ENCODE measurements at places on chromosomes 5 and 9.

DNA sequence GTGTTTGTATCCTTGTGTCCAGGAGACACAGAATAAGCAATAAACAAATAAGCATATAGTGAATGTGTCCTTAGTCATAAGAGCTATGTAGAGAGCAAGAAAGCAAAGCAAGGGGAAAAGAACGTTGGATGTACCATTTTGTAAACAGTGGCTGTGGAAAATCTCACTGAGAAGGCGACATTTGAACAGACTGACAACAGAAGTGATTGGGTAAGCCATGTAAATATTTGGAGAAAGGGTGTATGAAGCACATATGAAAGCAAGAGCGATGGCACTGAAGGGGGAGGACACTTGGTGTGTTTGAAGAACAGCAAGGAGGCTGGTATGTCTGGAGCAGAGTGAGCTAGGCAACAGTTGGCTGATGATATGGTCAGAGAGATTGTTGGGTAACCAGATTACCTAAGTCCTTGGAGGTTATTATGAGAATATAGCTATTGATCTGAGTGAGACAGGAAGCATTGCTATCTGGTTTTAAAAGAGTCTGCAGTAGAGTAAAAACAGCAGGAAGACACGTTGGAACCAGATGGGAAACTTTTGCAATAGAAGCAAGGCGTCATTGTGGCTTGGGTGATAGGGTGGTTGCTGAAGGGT lies 115.5 kb upstream of the IL7R start:
- no peak for DNase-seq
- no peaks in the 10 kb centered on the region for H3K4me1 ChIP-seq
- H3K27me3 ChIP-seq = no peaks in the 10 kb centered on the region
- H3K4me3 ChIP-seq = no peak overlapping the region
- no peaks in the 10 kb centered on the region for H3K36me3 ChIP-seq
- no peak overlapping the region for H3K27ac ChIP-seq

- no peak overlapping the region for H3K4me3 ChIP-seq
- no peak for DNase-seq
- H3K4me1 ChIP-seq = peaks cover 58% of the 10 kb centered on the region
- peak overlapping the region; percentile 95 for H3K27ac ChIP-seq
- no peaks in the 10 kb centered on the region for H3K36me3 ChIP-seq
Observed at GRCh38 chr9:35906923-35907699, 1.1 kb downstream of the HRCT1 start.

- H3K27ac ChIP-seq = no peak overlapping the region
- no peak overlapping the region for H3K4me3 ChIP-seq
- no peaks in the 10 kb centered on the region for H3K27me3 ChIP-seq
- no peaks in the 10 kb centered on the region for H3K36me3 ChIP-seq
- no peak for DNase-seq
Observed at GRCh38 chr5:116025866-116026265, 6.4 kb upstream of the ARL14EPL start.

GRCh38 chr5:180097926-180098325 lies 26.4 kb upstream of the RNF130 start:
- no peak overlapping the region for H3K4me3 ChIP-seq
- no peaks in the 10 kb centered on the region for H3K4me1 ChIP-seq
- no peak overlapping the region for H3K27ac ChIP-seq
- H3K27me3 ChIP-seq = no peaks in the 10 kb centered on the region
- H3K36me3 ChIP-seq = no peaks in the 10 kb centered on the region

DNA sequence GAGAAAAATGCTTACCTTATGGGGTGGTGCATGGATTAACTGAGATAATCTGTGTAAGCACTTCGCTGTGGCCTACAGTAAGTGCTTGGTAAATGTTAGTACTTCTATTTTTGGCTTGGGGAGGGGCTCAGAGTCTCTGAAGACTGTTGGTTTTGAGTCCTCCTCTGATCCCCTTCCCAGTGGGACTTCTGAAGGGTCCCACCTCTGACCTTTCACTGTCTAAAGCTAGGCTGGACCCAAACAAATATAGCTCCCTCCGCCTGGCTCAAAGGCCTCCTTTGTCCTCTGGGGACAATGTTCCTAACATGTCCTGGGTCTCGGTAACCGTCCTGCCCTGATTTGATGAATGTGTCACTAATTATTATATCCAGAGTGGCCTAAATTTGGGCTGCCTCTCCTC lies 34.8 kb downstream of the CAMK2A start:
- no peak overlapping the region for H3K27ac ChIP-seq
- no peaks in the 10 kb centered on the region for H3K4me1 ChIP-seq
- no peaks in the 10 kb centered on the region for H3K27me3 ChIP-seq
- H3K36me3 ChIP-seq = no peaks in the 10 kb centered on the region

GRCh38 chr5:116229131-116229689 lies 144.4 kb downstream of the COMMD10 start:
- no peaks in the 10 kb centered on the region for H3K36me3 ChIP-seq
- no peaks in the 10 kb centered on the region for H3K4me1 ChIP-seq
- DNase-seq = no peak
- no peak overlapping the region for H3K4me3 ChIP-seq
- no peaks in the 10 kb centered on the region for H3K27me3 ChIP-seq
- no peak overlapping the region for H3K27ac ChIP-seq

DNA sequence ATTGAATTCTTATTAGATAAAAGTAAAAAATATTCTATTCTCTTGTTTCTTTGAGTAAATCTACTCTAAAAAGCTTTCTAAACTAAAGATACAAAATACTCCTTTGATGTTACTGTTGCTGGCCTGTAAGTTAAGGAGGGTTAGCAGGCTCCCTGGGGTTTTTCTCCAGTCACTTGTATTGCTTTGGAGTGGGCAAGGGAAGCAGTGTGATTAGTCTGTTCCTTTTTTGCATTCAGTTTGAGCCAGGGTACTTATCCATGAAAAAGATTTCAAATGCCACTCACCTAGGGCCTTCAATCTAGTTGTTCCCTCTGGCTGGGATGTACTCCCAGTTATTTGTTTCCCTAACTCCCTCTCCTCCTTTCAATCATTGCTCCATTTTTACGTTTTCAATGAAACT lies 256.2 kb upstream of the SMC2 start:
- H3K4me1 ChIP-seq = no peaks in the 10 kb centered on the region
- no peaks in the 10 kb centered on the region for H3K27me3 ChIP-seq
- no peaks in the 10 kb centered on the region for H3K36me3 ChIP-seq
- no peak overlapping the region for H3K4me3 ChIP-seq
- DNase-seq = no peak
